Stimulated activated CD4-positive, alpha-beta T cell treated with anti-CD3 and anti-CD28 coated beads, Interleukin-4, amount 100 ng/mL, for 24 hours (primary cell): ENCODE measurements at places on chromosomes 16 and 17.
A peak's percentile ranks its signal among the peaks of the same experiment; 100 is the strongest.

- no peak for DNase-seq
Measured at GRCh38 chr17:61583242-61583641, 7.8 kb downstream of the NACA2 start.

DNA sequence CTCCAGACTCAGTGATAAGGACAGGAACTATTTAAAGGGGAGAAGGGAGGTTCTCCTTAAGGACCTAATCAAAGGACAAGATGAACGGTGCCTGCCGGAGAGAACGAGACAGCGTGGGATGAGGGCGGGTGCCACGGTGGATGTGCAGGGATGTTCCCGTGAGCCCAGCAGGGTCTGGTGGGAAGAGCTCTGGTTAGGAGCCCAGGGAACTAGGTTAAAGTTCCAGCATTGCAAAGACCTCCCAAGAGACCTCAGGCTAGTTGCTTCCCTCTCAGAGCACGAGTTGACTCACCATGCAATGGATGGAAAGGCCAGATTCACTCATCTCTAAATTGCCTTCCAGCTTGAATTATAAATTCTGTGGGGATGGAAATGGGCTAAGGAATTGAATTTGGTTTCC, 14.7 kb downstream of the CCR7 start:
- DNase-seq = no peak

DNA sequence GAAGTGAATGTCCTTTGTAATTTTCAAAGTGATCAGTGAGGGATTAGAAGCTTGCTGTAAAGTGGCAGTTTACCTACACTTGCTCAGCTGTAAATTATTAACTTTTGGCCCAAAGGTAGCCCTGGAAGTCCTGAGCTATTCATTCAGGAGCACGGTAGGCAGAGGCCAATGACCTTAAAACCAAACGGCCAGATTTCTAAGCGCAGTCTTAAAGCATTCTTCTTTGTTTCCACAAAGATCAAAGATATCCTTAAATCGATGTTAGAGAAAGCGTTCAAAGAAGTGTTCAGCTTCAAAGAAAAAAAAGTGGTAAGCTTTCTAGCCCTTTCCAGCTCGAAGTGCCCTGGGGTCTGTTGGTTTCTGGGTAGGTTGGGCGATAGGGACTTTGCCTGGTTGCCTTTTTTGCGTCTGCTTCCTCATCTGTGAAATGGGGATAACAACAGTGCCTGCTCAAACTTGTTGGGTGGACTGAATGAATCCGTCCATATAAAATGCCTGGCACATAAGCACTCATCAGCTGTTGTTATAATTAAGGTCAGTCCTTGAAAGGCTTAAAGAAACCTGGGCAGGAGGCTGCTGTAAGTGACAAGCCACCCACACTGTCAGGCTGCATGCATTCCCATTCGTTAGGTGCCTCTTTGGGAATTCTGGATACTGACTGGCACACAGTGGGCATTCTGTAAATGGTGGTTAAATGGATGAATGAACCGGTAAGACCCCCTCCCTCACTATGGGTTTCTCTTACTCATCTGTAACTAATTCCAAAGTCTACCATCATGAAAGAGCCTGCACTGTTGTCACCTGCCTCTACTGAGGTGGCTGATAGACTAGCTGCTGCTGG, 113.2 kb downstream of the PRKCA start:
- no peak for DNase-seq

DNA sequence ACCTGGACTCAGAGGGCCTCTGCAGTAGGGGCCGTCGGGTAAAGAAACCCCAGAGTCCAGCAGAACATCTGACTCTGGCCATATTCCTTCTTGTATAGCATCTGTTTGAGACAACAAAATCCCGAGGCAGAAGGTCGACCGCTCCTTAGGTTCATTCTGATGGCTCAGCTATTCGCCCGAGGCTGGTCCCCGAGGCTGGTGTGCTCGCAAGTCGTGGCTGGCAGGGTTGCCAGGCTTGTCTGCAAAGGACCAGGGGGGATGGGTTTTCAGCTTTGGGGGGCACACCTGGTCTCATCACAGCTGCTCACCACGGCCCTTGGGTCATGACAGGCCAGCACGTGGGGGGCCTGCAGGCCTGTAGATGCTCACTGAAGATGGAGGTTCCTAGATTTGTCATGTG, 119.1 kb downstream of the BANP start:
- no peak for DNase-seq

GRCh38 chr17:73255671-73256181, 6.0 kb downstream of the CPSF4L start:
- DNase-seq = peak; percentile 47

GRCh38 chr17:7852262-7852670, 2.6 kb upstream of the TMEM88 start:
- peak; percentile 3 for DNase-seq

GRCh38 chr17:11240841-11241610, at the start of gene SHISA6:
SHISA6 (plus strand) TSS chr17:11241213.
- no peak for DNase-seq

GRCh38 chr17:4559139-4559791, 1.1 kb downstream of the GGT6 start:
- no peak for DNase-seq

DNA sequence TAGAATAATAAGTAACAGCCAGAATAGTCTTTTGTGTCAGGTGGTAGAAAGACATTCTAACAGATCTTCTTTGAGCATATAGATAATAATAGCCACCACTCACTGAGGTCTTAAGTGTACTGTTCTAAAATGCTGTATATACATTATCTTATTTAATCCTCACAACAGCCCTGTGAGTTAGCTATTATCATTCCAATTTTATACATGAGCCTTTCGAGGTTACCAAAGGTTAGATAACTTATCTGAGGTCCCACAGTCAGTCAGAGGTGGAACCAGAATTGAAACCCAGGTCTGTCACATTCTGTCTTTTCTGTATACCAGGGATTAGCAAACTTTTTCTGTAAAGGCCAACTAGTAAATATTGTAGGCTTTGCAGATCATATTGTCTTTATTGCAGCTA, 23.2 kb downstream of the REXO5 start:
- no peak for DNase-seq

- no peak for DNase-seq
Measured at GRCh38 chr16:62014319-62014923, 21.8 kb downstream of the CDH8 start.

GRCh38 chr17:29210879-29211278, 30.7 kb upstream of the MYO18A start:
- no peak for DNase-seq

DNA sequence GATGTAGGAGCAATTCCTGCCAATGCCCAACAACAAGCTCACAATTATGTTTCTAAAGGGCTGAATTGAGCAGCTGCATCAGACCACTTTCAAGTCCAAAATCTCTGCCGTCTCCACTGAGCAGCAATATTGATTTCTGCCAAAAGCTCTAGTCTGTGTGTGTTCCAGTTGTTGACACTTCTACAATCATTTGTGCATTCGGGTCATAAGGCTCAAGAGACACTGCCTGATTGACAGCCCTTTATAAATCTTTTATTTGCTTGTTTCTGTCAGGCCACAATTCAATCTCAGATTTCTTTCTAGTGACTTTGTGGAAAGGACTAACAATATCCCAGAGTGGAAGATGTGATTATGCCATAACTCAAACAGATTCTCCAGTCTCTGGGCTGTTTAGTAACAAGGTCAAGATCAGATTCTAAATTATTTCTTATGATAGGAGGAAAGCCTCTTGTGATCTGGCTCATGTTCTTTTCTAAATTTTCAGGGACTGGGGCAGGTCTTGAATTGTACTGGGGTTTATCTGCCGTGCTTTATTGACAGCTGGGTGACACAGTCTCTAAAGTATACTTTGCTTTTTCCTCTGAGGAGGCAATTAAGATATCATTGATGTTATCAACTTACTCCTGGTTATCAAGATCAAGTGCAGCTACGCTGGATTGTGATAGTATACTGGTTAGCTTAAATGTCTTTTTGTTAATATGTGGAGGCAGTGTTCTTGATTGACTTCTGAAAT, 377.1 kb downstream of the CNTNAP4 start:
- no peak for DNase-seq

- peak; percentile 92 for DNase-seq
Measured at GRCh38 chr17:76103274-76104139, at the start of gene EXOC7. EXOC7 (minus strand) TSS chr17:76103787; CDS start chr17:76103692, 95 bp downstream.

GRCh38 chr16:72066747-72067146, 3.7 kb downstream of the HPR start:
- no peak for DNase-seq

DNA sequence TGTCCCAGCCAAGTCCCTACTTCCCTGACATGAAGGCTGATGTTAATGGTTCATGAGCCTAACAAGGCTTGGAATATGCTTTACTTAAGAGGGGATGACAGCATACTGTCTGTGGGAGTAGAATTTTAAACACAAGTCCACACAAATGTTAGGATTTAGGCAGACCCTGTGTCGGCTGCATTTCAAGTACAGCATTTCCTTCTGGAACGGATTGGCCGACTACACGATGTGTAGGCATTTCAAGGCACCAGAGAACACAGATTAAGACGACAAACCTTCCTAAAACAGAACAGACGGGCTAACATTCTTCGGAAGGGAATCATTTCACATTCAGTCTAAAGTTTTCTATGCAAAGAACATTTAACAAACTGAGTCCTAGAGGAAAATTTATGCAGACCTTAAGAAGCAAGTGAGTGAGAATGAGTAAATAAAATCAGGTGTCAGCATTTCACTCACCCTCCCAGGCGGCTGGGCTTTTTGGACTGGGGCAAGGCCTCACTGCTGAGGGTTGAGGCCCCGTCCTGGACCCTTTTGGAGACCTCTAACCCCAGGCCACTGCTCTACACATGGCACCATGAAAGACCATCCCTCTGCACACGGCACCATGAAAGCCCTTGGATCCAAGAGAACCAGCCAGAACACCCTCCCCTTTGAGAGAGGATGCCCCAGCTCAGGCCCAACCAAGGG, 67.5 kb downstream of the SMPD3 start:
- no peak for DNase-seq

GRCh38 chr17:59011975-59012374, 94.7 kb downstream of the TRIM37 start:
- no peak for DNase-seq

DNA sequence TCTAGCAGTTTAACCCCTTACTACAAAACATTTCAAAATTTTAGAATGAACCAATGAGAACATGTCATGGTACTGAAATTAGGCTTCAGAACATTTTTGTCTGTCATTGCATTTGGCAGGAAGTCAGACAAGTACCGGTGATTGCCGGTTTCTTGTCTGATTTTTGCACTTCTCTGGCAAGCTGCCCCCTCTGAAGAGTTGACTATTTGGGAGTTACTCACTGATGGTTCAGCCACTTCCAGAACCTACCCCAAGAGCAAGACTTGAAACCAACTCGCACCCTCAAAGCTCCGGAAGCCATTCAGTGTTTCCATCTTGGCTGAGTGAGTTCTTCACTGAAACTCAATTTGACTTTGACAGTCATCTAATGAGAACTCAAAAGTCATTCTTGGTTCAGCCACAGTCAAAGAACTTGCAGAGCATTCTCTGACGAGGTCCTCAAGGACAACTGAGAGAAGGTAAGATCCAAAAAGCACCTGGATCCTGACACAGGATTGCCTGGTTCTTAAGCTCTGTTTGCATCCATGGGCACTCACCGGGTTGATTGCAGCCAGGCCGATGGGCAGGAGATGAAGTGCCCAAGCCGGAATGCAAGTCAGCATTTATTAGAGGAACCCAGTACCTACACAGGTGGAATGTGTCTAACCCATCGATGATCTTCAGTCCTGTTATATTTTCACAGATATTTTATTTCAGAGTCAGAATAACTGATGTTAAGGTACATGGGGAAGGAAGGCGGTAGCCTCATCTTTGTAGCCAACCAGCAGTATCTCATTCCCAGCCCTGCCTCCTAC, 93.6 kb downstream of the USP22 start:
- DNase-seq = peak; percentile 11

GRCh38 chr17:77034677-77035424, 105.9 kb upstream of the SEC14L1 start:
- no peak for DNase-seq

GRCh38 chr16:47851146-47851545, 304.6 kb downstream of the ABCC12 start:
- DNase-seq = no peak

- DNase-seq = no peak
Measured at GRCh38 chr16:76791151-76791550, 399.8 kb upstream of the MON1B start.

- no peak for DNase-seq
Measured at GRCh38 chr16:14364386-14365199, 265.5 kb downstream of the PARN start.

- DNase-seq = no peak
Measured at GRCh38 chr16:75943705-75944514, 217.6 kb upstream of the CPHXL start.
